ENCODE measurements at places on chromosomes 1 and 21.

- DNase-seq = no peak
Observed at GRCh38 chr1:229266832-229267500, 3.9 kb upstream of the RAB4A start.

DNA sequence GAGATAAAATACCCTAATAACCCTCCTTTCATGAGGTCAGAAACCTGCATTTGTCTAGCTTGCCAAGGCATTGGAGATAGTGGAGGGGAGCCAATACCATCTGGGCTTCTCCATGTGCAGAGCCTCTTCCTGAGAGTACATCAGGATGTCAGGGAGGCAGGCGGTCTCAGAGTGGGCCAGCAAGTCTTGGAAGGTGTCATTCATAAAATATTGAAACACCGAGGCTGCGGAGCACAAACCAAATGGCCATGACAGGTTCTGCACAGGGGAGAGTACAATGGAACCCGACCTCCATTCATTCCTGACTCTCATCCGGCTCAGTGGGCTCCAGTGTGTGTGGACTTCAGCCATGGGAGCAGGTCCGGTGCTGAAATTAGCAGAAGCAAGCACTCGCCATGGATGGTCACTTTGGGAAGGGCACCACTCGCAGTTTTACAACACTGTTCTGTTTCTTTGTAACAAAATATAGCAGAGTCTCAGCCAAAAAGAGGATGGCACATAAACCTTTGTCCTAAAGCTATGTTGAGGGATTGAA, 446.6 kb downstream of the SIPA1L2 start:
- DNase-seq = no peak

DNA sequence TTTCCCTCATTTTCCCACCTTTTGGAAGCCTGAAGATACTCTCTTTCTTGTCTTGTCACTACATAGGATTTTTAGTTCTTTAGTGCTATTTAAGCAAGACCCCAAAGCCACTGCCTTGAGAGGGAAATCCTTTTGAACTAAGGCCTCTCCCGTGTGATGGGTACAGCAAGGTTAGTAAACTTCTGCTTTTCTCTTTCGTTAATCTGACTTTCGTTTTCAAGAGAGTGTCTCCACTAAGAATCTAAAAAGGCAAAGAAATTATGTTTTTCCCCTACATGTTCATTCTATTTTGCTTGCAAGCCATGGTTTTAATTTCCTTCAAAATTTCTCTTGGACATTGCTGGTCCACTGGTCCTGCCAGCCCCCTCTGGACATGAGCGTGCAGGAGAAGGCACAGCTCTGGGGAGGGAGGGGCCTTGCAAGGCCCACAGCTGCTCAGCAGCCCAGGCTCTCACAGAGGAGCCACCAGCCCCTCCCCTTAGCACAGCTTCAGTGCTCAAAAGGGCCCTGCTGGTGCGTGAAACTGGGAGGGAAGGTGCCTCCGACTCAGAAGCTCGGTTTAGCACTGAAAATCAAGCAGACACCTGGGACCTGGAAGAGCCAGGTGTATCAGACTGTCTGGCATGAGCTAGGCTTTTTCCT, 210.9 kb upstream of the GALNT2 start:
- no peak for DNase-seq

- DNase-seq = no peak
Observed at GRCh38 chr1:205688171-205689080, 8.1 kb upstream of the SLC45A3 start.

DNA sequence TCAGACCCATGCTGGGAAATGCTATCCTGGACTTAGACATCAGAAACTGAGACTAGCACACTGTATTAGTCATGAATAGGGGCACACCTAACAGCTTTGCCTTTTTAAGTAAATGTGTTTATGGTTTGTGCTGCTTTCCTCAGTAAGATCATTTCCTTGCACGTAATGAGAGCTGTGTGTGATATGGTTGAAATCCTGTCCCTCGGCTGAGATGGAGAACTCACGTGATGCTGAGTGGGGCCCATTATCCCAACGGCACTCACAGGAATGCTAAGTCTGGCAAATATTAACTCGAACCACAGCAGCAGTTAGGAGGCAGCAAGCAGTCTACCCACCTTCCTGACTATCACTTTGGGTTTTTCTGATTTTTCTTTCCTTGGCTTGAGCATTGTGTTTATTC, 38.2 kb downstream of the BCL9 start:
- no peak for DNase-seq

DNA sequence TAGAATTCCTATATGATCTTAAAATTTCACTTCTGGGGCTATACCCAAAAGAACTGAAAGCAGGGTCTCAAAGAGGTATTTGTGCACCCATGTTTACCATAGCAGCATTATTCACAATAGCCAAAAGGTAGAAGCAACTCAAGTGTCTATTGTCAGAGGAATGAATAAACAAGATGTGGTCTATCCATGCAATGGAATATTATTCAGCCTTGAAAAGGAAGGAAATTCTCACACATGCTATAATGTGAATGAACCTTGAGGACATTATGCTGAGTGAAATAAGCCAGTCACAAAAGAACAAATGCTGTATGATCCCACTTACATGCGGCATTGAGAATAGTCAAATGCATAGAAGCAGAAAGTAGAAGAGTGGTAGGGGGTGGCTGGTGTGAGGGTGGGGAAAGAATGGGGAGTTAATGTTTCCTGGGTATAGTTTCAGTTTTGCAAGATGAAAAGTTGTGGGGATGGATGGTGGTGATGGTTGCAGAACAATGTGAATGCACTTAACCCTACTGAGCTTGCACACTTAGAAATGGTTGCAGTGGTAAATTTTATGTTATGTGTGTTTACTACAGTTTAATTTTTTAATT, 122.4 kb downstream of the TOMM20 start:
- no peak for DNase-seq

GRCh38 chr1:229378586-229379367, 35.9 kb upstream of the CCSAP start:
- no peak for DNase-seq

All from T-helper 1 cell (primary cell).